ENCODE measurements at places on chromosomes 2 and 18.

GRCh38 chr2:120989512-120990441 is 254.1 kb downstream of the GLI2 start:
- no peak for DNase-seq

DNA sequence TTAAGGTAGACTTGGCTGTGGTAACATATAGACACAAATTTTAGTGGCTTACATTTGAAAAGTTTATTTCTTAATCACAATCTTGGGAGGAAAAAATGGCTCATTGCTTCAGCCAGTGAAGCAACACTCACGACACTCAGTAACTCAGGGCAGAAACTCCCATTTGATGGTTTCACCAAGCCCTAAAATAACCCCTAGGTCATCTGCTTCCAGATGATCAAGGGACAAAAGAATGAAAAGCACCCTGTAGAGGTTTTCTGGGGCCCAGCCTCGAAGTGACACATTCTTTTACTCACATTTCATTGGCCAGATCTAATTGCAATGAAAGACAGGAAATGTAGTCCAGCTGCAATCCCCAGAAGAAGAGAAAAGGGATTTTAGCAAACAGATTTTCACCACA is 275.9 kb downstream of the TMX3 start:
- no peak for DNase-seq

GRCh38 chr18:9290156-9290555 is 44.4 kb upstream of the TWSG1 start:
- no peak for DNase-seq

DNA sequence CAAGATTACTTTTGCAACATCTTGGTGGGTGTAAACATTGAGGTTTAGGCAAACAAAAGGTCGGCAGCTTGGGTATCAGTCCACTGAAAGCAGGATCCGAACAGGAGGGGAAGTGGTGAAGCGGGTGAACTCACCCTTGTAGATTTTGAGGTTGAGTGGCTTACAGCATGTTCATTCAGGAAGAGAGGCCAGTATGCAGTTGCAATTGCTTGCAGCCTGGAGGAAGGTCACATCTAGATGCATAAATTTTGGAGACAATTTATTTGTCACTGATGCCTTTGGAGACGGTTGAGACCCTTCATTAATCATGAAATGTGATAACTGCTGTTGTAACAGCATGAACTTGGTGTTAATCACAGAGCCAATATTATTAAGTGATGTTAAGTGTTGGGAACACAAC is 131.1 kb downstream of the LTBP1 start:
- no peak for DNase-seq
